ENCODE measurements at places on chromosomes 13 and 19. TPM values are rescaled to one million over a fixed set of nuclear protein-coding genes. Genes with fewer than 3 reads are reported as not detected.

Gene GARIN5B
- polyA plus RNA-seq: not detected

Gene KIR3DL1
- not detected for polyA plus RNA-seq

Gene MADCAM1
- polyA plus RNA-seq: 2.3 TPM

Gene CBLC
- polyA plus RNA-seq: 4.1 TPM

Gene DMKN
- polyA plus RNA-seq: 72.6 TPM

Gene NAPSA
- 8.7 TPM for polyA plus RNA-seq

Gene CLIP3
- 48.5 TPM for polyA plus RNA-seq

Gene VSTM2B
- polyA plus RNA-seq: 0.17 TPM

GRCh38 chr13:104701591-104701990, 1635.4 kb upstream of the SLC10A2 start:
- no peak for DNase-seq

GRCh38 chr13:62453761-62454160, 1038.1 kb upstream of the PCDH20 start:
- DNase-seq: no peak

- DNase-seq: no peak
Measured at GRCh38 chr13:59247171-59247570, 916.6 kb downstream of the DIAPH3 start.

GRCh38 chr19:13942023-13942684, 3.9 kb upstream of the PODNL1 start:
- no peak for DNase-seq

DNA sequence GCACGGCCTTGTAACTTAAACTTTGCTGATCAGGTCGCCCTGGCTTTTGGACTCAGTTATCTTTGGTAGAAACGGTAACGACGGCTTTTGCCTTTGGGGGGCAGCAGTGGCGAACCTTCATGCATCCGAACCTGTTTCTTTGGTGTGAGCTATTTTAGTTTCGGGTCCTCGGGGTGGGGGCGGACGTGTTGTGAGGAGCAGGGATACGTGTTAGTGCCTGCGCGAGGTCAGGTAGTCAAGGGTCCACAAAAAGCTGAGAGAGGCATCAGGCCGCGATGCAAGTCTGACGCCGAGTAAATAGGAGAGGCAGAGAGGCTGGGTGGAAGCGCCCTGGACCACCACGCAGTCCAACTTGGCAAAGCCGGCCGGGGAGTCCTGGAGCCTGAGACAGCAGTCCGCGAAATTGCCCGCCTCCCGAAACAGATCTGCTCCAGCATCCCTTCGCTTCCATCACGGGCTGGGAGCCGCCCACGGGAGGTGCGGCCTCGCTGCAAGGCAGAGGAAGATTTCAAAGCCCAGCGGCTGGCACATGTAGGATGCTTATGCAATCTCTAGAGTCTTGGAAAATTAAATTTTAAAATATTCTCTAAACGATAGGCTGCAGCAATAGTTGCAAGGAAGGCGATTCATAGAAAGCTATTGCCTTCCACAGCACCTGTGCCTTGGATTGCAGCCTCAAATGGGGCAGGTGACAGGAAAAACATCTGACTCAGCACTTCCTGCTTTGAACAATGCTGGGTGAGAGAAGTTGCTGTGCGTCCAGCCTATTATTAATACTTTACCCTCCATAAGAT, 4.6 kb upstream of the TPP2 start:
- DNase-seq: no peak

- DNase-seq: no peak
Measured at GRCh38 chr13:76223565-76223964, 587.4 kb downstream of the LMO7 start.

GRCh38 chr13:100129605-100130004, 40.7 kb downstream of the PCCA start:
- no peak for DNase-seq

DNA sequence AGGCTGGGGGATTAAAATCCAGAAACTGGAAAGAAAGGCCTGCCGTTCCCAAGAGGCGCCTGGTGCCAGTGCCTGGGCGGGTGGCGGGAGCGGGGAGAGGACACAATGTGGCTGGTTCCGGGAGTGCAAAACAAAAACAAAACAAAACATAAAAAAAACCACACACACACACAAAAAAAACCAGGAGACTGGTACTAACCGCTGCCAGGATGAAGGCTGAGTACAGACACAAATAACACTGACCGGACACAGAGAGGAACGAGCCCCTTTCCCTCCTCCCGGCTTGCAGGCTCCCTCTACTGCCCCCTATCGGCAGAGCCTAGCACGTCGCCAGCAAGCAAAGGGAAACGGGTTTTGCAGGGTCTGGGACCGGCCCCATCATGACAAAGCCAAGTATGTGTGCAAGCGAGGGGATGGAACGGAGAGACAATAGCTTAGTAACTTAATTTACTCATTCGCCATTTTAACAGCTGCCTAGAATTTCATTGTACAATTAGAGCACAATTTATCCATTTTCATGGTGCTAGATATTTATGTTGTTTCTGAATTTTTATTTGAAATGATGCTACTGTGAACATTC, 17.9 kb upstream of the ZDHHC20 start:
- peak; percentile 80 for DNase-seq

DNA sequence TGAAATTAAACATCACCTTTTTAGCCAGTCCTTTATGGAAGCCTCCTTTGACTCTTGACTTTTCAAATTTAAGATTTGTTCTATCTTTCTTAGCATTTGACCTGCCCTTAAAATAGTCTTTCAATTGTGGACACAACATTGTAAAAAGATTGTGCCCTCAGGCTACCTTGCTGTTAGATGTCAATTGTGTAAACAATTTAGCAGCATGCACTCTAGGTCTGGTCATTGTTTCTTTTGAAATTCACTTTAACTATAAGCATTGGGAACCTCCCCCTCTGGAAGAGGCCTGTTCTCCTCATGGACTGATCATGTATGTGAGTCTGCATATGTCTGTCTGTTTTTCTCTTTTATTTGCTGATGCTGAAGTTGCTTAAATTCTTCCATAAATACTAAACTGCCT, 31.5 kb upstream of the PABPC3 start:
- DNase-seq: no peak

DNA sequence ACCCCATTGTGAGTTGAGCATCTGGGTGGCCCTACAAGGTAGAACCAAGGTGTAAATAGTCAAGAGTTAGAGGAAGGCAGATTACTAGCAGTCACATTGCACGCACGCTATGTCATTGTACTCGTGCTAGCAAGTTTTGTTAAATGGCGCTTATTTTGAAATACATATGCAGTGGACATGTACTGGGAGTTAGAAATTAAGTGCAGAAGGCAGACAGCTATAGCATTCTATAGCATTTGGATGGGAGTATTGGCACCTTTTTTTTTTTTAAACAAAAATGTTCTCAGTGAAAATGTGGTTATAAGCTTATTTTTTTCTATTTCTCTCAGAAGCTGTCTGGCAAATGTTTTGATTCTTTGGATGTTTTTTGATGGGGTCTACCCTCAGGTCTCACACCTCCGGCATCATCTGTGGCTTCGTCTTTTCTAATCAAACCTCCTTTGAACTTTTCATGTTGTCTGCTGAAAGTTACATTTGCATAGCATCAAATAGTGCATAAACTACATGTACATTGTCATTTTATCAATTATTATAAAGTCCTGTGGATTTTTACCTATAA, 68.1 kb downstream of the ARHGEF7 start:
- DNase-seq: no peak

DNA sequence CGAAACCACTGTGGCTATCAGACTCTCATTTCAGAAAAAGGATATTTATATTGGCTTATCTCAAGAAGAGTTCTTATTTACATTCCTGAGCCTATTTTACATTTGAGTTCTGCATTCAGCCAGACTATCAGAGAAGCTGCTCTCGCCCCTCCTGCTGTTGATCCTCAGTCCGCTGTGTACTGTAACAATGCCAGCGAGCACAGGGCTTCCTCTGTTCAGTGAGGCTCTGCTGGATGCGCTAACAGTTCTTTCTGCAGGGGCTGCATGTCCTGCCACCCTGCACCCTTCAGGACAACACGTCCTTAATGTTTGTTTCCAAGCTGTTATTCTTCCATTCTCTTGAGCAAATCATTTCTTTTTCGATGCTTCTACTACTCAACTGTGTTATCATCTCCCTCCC, 463.7 kb upstream of the SGCG start:
- DNase-seq: no peak

- DNase-seq: no peak
Measured at GRCh38 chr13:36068991-36069390, 62.2 kb downstream of the DCLK1 start.

GRCh38 chr19:4749870-4750590, 26.4 kb upstream of the DPP9 start:
- no peak for DNase-seq

GRCh38 chr13:98880677-98881076, 97.2 kb downstream of the DOCK9 start:
- DNase-seq: no peak

DNA sequence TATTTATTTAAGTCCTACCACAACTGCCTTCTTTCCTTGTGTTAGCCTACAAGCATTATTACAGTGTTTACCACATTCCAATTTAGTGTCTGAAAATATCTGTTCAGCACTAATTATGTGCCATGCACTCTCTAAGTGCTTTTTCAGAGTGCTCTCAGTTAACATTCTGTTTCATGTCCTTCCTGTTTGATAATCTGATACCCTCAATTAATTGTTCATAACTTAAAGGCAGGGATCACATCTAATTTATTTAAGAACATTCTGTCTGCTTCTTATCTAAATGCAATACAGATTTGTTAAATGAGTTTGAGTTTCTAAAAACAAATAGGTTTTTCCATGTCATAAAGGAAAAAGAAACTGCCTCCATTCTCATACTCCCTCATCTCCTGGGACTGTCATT, 649.6 kb upstream of the ATXN8OS start:
- DNase-seq: no peak

DNA sequence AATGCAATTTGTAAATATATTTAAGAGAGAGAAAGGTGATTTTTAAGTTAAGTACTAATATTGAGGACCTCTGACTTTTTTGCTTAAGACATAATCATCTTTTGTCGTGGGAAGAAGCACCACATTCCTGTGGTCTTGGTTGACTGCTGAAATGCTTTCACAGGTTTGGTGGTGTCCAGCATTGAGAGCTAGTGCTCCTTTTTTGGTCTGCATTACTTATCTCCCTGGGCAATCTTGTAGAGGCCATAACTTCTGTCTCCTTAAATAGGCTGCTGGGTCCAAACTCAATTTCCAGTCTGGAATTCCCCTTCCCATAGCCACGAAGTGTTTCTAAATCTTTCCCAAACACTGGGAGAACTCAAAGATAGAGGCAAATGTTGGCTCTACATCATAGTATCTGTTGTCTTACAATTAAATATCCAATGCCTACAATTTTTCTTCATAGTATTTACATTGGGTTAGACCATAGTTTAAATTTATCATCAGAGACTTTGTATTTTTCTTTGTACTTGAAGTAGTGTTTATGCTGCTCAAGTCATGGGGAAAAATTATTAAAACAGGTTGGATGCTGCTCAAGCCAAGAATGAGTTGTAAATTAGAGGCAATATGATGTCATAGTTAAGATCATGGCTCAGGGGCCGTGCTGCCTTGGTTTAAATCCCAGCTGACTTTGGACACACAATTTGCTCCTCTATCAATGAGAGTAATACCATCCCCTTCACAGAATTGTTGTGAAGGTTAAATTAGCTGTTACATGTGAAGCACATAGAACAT, 105.6 kb downstream of the POSTN start:
- no peak for DNase-seq

DNA sequence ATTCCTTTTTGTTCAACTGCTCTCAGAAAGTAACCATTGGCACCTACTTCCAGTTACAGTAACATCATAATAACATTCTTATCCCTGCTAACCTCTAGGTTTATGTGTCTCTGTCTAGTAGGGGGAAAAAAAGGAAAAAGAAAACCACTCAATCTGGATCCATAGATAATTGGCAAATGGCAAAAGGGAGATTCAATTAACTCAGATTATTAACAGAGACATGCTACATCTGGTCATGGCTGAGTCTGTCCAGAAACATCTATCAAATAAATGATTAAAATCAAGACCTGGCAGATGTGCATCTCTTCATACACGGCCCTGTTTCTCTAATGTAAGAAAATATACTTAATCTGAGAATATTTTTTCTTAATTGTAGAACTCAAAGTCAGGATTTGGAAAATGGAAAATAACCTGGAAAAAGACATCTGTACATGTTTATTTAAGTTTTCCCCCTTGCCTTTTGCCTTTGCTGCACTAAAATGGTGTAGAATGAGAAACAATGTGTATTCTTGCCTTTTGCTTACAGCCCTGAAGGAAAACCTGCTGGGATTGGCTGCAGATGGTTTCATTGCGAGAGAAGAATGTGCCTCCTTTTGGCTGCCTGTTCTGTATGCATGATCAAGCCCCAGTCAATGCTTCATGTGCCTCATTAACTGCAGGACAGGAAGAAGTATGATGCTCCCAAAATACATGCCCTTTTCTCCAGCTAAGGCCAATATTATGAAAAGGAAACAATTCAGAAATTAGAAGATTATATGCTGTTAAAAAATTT, 921.6 kb upstream of the PCDH20 start:
- no peak for DNase-seq

GRCh38 chr19:56097306-56097705, 23.8 kb downstream of the ZNF787 start:
- DNase-seq: no peak

DNA sequence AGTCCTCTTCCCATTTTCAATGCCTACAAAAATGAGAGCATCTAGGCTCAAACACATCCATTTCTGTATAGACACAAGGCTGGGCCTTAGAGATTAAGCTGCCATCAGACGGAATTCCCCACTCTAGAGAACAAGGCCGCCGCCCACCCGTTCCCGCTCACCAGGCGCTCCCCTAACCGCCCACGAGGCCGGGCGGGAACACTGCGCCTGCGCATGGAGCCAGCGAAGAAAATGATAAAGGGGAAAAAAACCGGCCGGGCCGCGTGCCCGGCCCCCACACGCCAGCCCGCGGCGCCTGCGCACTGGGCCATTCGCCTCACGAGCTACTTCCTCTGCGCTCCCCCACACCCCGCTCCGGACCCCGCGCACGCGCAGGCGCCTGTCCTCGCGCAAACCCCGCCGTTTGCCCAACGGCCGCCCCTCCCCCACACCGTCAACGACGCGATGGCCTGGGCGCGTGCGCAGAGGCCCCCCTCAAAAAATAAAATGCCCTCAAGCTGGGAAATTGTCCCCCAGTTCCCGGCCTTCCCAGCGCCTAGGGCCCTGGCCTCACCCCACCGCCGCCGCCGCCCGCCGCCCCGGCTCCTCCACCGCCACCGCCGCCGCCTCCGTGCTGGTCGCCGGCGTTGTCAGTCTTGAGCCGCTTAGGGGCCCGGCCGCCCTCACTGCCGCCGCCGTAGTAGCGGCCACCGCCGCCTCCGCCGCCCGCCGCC, 483 bp downstream of the HNRNPL start:
- DNase-seq: peak; percentile 93

- DNase-seq: no peak
Measured at GRCh38 chr19:34135821-34136611, 36.3 kb upstream of the LSM14A start.

Measured in right renal cortex interstitium (tissue), 3 donors.